ENCODE measurements at places on chromosomes 12 and 14.

GRCh38 chr14:58571769-58572472, 65.8 kb upstream of the DACT1 start:
- DNase-seq = peak; percentile 74

GRCh38 chr12:6638305-6638704, 2.5 kb upstream of the LPAR5 start:
- DNase-seq = no peak

DNA sequence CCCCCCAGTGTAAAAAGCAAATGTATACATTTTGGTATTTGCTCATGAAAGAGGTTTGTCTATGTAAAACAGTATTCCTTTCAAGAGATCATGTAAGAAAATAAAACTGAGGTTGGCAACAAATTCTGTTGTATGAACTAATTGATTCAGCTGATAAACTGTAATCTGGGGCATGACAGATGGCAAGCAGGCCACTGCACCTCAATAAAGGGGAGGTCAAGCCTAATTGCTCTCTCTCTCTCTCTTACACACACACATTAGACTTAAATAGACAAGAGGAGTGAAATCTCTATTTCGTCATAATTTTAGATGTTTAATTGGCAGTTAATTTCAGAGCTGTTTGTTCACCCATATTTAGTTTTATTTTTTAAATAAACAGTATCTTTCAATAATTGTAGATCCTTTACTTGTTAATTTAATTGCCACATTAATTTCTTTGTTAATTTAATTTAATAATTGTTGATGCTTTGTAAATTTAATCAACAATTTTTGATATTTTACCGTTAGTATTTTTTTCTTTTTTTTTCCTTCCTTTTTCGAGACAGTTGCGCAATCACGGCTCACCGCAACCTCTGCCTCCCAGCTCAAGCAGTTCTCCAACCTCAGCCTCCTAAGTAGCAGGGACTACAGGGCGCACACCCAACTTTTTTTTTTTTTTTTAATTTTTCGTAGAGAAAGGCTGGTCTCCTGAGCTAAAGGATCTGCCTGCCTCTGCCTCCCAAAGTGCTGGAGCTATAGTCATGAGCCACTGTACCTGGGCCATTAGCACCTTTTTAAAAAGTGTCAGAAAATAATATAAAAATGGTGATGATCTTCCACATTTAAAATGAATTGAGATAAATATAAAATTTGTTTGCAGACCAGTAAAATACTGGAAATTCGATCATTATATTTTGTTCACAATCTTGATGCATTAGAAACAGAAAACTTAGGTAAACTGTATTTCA, 577.7 kb downstream of the SLC16A7 start:
- no peak for DNase-seq

- no peak for DNase-seq
These were observed 77.2 kb downstream of the CCDC92 start for GRCh38 chr12:123895451-123895850.

DNA sequence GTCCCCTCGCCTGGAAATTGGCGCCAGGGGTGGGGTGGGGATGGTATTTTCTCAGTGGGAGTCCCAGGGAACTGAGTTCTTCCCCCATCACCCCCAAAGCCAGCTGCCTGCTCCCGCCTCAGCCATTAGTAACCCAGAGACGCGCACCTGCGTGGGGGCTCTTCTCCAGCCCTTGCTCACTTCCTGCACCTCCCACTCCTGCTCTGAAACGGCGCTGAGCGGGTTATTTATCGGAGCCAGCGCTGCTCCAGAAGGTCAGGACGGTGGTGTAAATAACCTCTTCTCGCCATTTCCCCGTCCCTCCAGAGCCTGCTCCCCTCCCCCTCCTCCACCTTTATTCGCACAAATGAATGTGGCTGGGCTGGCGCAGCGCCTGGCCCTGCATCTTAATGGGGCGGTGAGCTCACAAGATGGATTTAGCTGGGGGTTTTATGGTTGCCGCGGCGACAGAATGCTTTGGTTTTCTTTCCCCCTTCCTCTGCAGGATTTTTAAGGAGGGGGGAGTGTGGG, 12.2 kb downstream of the GPR84 start:
- peak; percentile 61 for DNase-seq

Measured in choroid plexus epithelial cell (primary cell).